ENCODE measurements at places on chromosomes 12 and 14. TPM values are rescaled to one million over a fixed set of nuclear protein-coding genes. Genes with fewer than 3 reads are reported as not detected.

The IL22 gene
- total RNA-seq: not detected

The RASSF3 gene
- 32.2 TPM for total RNA-seq

The LEMD3 gene
- 34.7 TPM for total RNA-seq

The MCRS1 gene
- total RNA-seq: 40.1 TPM

The GYS2 gene
- total RNA-seq: not detected

The WSCD2 gene
- not detected for total RNA-seq

The TOMM20L gene
- not detected for total RNA-seq

The NANOG gene
- not detected for total RNA-seq

The BLTP3B gene
- 42.0 TPM for total RNA-seq

The CCDC197 gene
- total RNA-seq: not detected

The KRT85 gene
- total RNA-seq: not detected

The TAC3 gene
- total RNA-seq: not detected

The PLBD1 gene
- 1.2 TPM for total RNA-seq

The APOF gene
- total RNA-seq: not detected

Measured in smooth muscle cell of the umbilical artery (primary cell).